ENCODE measurements at places on chromosomes 13 and 19. TPM values are rescaled to one million over a fixed set of nuclear protein-coding genes. Genes with fewer than 3 reads are reported as not detected.

- no peak for DNase-seq
Observed at GRCh38 chr19:18848878-18849661, 17.3 kb downstream of the UPF1 start.

- DNase-seq = no peak
Observed at GRCh38 chr19:35732540-35733179, 9.6 kb downstream of the IGFLR1 start.

- DNase-seq = no peak
Observed at GRCh38 chr13:66098931-66099628, 1131.1 kb downstream of the PCDH9 start.

DNA sequence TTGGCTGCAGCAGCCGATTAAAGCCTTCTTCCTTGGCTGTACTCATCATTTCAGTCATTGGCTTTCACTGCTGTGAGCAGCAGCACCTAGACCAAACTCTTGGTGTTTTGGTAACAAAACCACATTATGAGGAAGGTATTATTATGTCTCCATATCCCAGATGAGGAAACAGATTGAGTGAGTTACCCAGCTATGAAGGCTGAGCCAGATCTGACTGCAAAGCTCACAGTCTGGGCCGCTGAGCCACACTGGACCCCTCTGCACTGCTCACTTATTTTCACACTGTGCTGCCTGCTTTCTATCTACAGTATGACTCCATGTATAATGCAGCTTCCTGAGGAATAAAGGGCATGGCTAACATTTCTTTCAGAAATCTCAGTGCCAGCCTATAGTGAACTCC is 24.5 kb downstream of the CRYL1 start:
- no peak for DNase-seq

- DNase-seq = peak; percentile 31
Observed at GRCh38 chr19:6674868-6675305, 4.9 kb upstream of the TNFSF14 start.

DNA sequence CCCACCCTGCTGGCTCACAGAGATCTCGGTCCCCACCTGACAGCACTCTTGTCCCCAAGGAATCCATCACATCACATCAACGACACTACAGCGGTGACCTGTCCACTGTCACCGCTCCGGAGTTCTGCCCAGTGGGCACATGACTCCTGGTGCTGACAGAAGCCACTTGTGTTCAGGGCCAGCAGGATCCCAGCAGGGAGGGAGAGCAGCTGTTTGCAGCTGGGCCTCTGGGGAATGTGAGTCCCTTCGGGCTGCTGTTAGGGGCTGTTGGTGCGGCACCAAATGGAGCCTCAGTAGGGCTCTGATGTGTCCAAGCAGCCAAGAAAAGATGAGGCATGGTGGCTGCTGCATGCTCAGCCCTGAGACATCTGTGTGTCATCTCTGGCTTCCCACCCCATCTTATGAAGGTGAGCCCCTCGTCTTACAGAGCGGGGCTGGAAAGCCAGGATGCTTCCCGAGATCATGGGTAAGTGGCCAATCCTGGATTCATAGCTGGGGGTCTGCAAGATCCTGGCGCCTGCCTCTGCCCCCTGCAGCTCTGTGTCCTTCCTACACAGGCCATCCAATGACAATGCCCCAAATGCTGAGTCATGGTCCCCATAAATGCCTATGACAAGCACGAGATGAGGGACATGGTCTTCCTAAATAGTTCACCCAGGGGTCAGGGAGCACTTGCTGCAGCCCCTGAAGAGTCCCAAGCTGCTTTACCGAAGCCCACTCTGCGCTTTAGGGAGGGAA is 56.0 kb downstream of the F2RL3 start:
- no peak for DNase-seq

DNA sequence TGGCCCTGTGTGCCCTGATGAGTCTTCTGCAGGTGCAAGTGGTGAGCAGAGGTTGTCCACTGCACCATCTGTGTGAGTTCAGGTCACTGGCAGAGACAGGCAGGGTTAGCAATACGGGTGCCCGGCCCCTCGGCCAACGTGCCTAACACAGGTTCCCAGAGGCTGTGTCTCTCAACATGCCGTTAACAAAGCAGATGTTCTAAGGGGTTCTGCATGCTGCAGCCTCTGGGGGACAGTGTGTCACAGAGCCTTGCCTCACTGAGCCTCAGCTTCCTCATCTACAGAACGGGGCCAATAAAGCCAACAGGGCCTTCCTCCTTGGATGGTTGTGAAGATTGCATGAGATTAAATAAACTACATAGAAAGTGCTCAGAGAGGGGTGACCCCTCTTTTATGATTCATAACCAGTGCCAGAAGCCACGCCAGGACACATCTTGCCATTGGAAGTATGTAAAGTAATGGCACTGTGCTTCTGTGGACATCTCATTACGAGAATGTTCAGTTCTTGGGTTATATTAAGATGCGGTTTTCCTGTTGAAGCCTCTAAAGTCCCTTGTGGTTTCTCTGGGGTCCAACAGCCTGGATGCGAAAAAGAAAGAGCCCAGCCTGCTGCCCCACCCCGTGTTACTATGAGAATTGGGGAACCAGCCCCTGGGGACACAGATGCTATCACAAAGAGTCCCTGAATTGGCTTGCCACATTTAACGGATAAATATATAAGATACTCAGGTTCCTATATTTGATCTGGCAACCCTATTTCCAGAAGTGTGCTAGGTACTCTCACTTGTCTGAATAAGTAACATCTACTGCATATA is 11.2 kb upstream of the ARHGEF18 start:
- DNase-seq = no peak

Gene NRTN
- not detected for total RNA-seq

Gene LSM14A
- 175 TPM for total RNA-seq

GRCh38 chr13:42820451-42820850 is 39.1 kb downstream of the FAM216B start:
- DNase-seq = no peak

GRCh38 chr13:102692491-102692826 is 2.4 kb downstream of the METTL21C start:
- DNase-seq = no peak

DNA sequence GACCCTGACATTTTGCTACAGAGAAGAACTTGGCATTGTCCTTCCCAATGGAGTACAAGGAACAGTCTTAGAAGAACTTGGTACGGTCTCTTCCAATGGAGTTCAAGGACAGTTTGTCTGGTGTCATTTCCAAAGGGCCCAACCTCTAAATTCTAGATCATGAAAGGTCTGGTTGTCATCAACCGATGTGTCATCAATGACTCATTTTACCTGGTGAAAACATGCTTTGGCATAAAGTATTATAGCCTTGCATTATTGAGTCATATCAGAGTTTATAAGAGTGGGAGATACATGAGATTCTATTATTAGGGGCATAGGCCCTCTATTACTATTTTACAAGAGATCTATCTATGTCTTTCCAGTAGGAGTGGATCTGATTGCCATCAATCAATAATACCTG is 4.3 kb downstream of the CYP2B6 start:
- DNase-seq = no peak

DNA sequence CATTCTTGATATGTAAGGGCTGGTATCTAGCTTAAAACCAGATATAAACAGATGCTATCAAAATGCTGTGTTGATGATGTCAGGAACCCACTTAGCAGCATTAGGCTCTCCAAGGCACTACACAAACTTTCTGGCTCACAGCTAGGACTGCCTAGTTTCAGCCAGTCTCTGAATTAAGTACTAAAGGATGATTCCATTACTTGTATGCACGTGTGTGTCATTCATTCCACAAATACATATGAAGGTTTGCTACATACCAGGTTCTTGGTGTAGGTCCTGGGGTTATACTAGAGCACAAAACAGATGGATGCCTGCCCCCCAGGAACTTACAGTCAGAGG is 151.5 kb downstream of the RGCC start:
- DNase-seq = no peak

DNA sequence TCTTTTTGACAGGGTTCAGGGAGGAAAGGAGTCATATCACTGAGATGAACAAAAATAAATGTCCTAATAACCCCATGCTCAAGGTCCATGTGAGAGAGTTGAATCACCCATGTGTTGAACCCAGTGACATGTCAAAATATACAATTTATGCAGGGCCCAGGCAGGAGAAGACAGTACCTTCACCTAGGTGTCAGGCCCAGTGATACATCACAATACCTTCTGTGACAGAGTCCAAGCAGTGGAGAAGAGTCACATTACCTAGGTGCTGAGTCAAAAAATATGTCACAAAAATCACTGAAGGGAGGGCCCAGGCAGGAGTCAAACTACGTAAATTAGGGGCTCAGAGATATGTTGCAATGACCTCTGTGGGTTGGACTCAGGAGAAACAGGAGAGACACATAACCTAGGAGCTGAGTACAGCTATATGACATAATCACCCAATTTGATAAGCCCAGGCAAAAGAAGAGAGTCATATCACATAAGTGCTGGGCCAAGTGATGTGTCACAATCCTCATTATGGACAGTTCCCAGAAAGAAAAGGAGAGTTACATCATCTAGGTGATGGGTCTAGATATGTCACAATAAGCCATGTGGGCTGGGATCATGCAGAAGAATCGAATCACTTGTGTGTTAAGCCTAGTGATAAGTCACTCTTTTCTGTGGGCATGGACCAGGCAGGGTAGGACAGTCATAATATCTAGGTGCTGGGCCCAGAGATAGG is 13.8 kb upstream of the ZNF724 start:
- no peak for DNase-seq

DNA sequence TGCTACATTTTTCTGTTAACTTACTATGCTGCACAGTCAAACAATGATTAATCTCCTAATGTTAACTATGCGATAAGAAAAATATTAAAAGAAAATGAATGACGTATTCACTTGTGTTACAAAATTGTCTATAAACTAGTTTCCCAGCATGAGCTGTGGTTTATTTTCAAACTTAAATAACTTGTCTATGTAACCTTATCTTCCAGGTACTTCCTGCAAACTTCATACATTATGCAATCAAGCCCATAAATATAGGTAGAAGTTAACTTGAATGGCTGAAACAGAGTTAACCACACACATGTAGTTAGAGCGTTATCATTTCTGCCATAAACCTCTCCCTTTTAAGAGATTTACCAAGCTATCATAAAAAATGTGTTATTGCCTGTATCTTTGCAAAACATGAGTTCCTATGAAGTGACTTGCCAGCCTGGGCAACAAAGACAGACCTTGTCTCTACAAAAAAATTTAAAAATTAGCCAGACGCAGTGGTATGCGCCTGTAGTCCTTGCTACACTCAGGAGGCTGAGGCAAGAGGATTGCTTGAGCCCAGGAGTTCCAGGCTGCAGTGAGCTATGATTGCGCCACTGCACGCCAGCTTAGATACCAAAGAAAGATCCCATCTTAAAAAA is 17.7 kb upstream of the KLF5 start:
- DNase-seq = peak; percentile 94

DNA sequence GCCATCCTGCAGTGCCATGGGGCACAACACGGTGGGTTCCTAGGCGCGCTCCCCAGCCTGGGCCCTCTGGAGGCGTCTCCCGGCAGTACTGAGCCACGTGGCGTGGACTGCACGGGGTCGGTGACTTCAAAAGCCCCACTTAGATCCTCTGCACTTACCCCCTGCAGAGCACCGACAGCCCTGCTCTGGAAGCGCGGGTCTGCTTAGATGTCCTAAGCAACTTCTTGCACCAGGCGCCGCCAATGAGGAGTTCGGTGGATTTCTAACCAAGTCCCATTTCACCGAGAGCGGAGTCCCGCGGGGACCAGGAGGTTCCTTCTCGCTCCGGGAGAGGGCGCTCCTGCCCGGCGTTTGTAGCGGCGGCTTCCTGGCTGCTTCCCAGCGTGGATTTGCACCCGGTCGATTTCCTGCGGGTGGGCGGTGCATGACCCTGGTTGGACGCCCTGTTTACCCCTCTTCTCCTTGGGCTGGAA is 25.2 kb upstream of the ZNF845 start:
- DNase-seq = no peak

Gene KLK7
- 0.13 TPM for total RNA-seq
